ENCODE measurements at places on chromosomes 13 and 19.

DNA sequence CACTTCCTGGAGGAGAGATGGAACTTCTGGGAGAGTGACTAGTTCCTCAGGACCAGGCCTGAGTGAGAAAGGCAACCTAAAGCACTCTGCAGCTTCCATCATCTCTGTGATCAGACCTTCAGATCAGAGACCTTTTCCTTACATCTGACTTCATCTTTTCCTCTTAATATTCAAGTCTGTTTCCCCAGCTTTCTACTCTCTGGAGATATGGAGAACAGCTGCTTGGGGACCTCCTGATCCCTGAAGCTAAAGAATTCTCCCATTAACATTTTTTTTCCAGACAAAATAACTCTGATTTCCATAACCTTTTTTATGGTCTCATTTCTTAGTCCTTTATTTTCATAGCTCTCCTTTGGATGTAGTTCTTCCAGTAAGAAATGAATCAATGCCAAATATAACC is 133.4 kb upstream of the FNDC3A start:
- no peak for DNase-seq

- DNase-seq: no peak
Observed at GRCh38 chr13:70353096-70353495, 244.8 kb upstream of the KLHL1 start.

- no peak for DNase-seq
Observed at GRCh38 chr13:29674532-29674931, 79.0 kb upstream of the SLC7A1 start.

DNA sequence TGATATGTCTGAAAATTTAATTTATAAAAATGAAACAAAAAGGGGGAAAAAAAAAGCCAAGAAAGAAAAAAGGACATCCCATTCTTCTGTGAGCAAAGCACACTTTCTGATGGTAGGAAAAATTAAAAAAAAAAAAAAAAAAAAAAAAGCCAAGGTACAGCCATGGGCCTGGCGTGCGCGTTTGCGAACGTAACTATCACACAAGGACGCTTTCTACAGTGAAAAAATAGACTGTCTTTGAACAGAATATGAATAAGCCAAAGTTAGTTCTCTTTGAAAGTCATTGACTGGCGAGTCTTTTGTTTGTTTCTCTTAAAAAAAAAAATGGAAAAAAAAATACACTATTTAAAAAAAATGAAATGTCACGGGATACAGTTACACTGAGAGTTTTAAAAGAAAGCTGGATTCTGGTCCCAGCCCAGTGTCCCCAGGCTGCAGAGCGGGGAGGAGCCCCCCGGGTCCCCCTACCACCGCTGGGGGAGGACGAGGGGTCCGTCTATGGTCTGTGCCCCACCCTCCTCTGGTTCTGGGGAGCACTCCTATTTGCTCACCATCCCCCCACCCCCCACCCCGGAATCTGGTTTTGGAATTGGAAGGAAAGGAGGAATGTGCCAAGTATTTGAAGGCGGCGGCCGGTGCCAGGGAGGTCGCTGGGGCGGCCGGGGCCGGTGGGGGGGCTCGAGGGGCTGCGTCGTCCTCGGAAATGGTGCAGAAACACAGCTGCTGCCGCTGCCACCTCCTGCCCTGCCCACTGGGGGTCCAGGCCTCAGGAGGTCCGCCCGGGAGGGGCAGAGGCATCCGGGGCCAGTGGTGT is 134.5 kb downstream of the PTPRS start:
- no peak for DNase-seq

DNA sequence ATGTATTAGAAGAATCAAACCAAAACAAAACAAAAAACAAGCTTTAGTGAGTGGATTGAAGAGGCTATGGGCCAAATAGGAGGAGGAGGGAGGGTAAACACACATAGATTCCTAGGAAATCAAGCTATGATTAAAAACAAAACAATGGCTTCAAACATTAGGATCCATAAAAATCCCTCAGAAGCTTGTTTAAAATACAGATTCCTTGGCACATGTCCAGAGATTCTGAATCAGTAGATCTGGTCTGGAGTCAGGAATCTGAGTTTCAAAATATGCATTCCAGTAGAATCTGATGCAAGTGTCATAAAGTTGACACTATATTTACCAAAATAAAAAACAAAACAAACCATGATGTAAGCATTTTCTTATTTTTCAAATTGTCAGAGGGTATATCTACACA is 692.8 kb upstream of the SGCG start:
- no peak for DNase-seq

GRCh38 chr13:95300625-95301182 is 547 bp downstream of the ABCC4 start:
- peak; percentile 36 for DNase-seq

GRCh38 chr13:106034201-106034600 is 501.3 kb downstream of the EFNB2 start:
- DNase-seq: no peak

- DNase-seq: no peak
Observed at GRCh38 chr19:5094768-5095567, 126.1 kb downstream of the KDM4B start.

- no peak for DNase-seq
Observed at GRCh38 chr13:23140492-23140891, 40.3 kb upstream of the SGCG start.

- DNase-seq: no peak
Observed at GRCh38 chr19:5079071-5079774, 110.3 kb downstream of the KDM4B start.

DNA sequence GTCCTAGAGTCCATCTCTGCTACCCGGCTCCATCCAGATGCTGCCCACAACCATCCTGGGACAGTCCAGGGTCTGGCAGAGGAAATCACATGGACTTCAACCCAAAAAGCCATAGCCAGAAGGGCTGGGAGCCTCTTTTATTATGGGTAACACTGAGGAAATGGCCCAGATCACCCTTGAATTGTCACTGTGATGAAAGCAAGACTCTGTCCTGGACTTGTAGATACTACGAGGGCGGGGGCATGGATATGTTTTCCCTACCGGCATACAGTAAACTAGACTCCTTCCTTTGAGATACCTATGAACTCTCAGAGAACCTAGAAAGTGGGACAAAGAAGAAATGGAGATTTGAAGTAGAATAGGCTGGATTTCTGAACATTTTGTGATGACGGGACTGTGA is 110.3 kb downstream of the LACC1 start:
- no peak for DNase-seq

DNA sequence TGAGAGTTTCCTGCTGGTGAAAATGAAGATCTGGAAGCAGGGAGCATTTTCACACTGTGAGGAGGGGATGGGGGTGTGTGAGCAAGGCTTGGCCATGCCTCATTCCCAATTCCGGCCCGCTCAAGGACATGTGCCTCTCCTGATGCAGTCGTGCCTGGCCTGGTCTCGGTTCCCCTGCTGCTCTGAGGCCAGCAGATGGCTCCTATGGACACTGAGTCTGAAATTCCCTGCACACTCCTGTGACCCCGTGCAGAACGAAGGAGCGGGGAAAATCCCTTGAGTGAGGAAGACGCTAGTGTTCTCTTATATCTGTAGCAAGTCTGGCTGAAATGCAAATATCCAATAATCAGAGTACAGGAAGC is 363 bp upstream of the ZNF763 start:
- DNase-seq: no peak

GRCh38 chr19:42271861-42272534 is 2.9 kb downstream of the CIC start:
- no peak for DNase-seq

DNA sequence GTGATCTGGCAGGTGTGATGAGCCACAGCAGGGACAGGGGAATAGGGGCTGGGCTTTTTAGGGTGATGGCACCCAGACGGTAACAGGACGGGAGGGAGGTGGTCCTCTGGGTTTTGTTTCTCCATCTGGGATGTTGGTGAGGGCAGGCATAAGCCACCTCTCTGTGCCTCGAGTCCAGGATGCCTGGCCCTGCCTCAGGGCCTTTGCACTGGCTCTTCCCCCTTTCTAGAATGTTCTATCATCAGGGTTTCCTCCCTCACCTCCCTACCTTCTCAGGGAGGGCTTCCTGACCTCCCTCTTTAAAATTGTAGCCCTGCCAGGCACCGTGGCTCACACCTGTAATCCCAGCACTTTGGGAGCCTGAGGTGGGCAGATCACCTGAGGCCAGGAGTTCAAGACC is 6.6 kb downstream of the CERS4 start:
- no peak for DNase-seq

DNA sequence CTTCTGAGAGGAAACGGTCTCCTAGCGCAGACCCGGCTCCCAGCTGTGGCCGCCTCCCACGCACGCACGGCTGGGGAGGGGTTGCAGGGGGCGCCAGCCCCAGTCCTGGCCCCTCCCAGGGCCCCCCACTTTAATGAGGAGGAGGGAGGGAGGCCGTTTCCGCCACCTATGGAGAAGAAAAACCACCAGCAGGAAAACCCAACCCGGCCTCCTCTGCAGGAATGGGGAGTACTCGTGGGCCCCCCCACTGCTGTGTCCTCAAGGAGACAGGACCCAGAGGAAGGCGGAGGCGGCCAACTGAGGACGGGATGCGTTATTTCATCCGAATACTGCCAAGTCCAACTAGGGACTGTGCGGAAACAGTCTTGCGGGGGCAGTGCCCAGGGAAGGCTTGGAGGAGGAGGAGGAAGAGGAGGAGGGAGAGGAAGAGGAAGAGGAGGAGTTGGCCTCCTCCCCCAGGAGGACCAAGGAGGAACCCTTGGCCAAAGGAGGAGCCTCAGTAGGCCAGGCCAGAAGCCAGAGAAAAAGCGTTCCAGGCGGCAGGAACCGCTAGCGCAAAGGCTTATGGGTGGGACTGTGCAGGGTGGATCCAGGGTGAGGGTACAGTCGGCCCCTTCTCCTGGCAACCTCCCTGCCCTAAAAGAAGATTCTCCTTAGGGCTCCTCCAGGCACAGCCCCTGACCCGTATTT is 3.9 kb upstream of the SSBP4 start:
- no peak for DNase-seq

DNA sequence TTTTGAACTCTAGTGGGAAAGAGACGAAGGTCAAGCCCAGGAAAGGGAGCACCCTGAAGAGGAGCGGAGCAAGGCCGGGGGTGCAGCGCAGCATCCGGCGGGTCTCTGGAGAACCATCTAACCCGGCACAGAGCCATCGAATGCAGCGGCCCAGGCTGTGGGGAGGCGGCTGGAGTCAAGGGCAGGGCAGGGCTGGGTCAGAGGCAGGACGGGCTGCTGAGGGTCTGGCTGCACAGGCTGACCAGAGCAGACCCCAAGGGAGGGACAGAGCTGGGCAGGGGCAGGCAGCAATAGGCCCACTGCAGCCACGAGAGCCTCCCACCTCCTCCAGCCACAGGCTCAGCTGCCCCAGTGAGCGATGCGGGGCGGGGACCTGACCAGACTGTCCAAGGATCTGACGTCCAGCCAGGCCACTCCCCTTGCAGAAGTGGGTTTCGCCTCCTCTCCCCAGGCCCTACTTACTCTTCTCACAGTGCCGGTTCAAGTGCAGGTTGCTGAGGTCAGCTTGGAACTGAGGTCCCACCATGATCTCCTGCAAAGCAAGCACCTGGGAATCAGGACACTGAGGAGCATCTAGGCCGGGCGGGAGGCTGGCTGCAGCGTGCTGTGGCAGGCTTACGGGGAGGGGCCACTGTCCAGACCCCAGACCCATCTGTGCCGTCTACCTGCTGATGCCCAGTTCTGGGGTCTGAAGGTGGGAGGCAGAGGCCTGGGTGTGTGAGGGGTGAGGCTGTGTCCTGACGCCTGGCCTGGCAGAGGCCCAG is 19.2 kb downstream of the MIER2 start:
- no peak for DNase-seq

DNA sequence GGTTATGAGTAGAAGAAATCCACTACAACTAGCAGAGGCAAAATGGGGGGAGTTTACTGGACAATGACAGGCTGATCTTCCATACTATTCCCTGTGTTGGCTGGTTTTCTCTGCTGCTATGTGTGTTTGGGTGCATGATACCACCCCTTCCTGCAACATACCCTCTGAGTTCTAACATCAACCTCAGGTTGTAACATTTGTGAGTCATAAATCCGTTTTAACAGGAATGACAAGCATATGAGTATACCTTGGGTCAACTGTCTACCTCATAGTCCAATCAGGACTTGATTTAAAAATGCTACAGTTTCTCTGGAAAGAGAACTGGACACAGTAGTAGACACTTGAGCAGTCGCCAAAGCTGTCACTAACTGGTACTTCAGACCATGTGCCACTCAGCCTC is 422.9 kb downstream of the KCTD12 start:
- no peak for DNase-seq

GRCh38 chr19:33482476-33482875 is 39.1 kb downstream of the PEPD start:
- DNase-seq: no peak

DNA sequence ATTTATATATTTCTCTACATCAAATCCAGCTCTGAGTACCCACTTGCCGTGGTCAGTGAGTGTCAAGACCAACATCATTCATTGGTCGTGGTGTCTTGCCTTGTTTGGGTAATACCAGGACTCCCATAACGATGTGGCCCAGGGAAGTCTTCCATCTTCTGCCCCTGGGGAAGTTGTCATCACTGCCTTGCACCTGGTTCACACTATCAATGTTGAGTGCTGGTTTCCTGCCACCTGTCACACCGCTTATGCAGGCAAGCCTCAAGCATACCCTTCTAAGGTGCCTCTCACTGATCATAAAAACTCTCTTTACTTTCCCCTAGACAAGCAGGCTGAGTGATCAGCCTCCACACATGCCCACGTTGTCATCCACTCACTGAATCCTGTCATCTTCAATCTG is 382.4 kb downstream of the KCTD12 start:
- no peak for DNase-seq

- no peak for DNase-seq
Observed at GRCh38 chr13:109394311-109394988, 391.9 kb downstream of the IRS2 start.

GRCh38 chr19:17275441-17276175 is 6.1 kb upstream of the ANKLE1 start:
- DNase-seq: no peak

DNA sequence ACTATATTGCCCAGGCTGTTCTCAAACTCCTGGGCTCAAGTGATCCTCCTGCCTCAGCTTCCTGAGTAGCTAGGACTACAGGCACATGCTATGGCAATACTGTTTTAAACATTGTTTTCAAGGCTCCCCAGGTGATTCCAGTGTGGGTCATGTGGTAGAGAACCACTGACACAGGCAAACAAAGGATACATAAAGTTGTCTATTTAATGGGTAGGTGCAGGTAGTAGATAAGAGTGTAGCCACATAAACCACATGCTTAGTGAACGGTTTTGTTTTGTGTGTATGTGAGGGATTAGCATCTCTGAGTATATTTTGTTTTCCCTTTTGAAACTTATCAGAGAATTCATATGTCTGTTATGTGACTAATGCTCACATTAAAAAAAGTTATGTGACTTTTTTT is 36.7 kb downstream of the USPL1 start:
- no peak for DNase-seq

- DNase-seq: peak; percentile 48
Observed at GRCh38 chr13:51832471-51833152, 12.4 kb downstream of the TMEM272 start.

DNA sequence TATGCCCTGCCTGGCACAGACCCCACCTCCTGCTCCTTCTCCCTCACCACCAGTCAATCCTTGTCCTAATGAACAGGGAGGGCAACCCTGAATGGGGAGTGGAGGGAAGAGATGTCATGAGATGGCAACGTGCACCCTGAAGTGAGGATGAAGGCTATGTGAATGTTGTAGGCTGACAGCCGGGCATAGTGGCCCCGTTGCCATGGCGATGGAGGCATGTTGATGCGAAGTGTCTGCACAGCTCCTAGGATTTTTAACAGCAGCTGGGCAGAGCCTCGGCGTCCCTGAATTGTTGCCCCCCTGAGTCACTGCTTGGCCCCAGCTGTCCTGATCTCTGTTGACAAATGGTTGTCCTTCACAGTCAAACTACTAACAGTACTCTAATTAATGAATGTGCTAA is 4.8 kb upstream of the ALOX5AP start:
- DNase-seq: no peak
